ELR (cell line): ENCODE measurements at places on chromosomes 2 and 18.

- no peak for DNase-seq
Observed at GRCh38 chr2:23782646-23783045, 144.3 kb downstream of the ATAD2B start.

GRCh38 chr2:176395273-176395854 is 126.1 kb downstream of the MTX2 start:
- peak; percentile 29 for DNase-seq

GRCh38 chr2:205975082-205975949 is 110.7 kb downstream of the INO80D start:
- DNase-seq = no peak

DNA sequence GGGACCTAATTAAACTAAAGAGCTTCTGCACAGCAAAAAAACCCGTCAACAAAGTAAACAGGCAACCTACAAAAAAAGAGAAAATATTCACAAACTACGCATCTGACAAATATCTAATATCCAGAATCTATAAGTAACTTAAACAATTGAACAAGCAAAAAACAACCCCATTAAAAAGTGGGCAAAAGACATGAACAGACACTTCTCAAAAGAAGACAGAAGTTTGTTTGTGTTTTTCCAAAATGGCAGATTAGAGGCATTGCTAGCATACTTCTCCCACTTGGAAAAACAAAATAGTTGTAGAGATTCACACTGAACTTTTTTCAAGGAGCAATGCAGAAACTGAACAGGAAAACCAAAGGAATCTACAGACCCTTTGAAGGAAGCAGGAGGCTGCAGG is 37.6 kb downstream of the FLACC1 start:
- DNase-seq = no peak

GRCh38 chr2:41663056-41663455 is 384.8 kb upstream of the PKDCC start:
- no peak for DNase-seq
